Stimulated activated CD4-positive, alpha-beta T cell treated with anti-CD3 and anti-CD28 coated beads, Interleukin-4, amount 100 ng/mL, for 4 hours (primary cell): ENCODE measurements at places on chromosomes 2 and 18.

GRCh38 chr18:10896851-10897250 is 252.5 kb downstream of the PIEZO2 start:
- no peak for DNase-seq

DNA sequence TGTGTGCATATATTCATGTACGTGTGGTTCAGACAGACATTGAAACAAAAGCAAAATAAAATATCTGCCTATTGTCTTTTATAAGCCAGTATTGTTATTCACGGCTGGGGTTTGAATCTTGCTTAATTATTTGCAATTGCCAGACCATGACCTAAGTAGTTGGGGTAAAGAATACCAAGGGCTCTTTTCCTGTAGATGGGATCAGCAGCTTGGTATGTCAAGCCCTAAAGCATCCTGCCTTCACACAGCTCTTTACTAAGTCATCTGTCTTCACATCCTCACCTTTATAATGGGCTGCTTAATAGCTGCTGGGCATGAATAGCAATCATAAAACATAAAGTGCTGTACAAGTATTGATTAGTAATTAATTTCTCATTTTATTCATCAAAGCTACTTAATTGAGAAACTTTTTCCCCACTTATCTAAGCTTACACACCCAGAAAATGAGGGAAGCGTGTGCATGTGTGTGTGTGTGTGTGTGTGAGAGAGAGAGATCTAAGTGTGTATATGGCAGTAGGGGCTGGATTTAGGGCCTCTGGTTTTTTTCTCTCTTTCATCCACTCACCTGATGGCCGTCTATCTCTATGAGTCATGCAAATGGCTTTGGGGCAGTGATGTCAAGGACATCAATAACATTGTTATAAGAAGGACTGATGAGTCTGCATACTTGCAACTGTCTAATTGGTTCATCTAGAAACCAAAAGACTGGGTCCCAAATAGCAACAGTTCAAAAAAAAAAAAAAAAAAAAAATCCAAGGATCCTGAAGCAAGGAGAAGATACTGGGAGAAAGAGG is 244.1 kb upstream of the TNP1 start:
- no peak for DNase-seq

DNA sequence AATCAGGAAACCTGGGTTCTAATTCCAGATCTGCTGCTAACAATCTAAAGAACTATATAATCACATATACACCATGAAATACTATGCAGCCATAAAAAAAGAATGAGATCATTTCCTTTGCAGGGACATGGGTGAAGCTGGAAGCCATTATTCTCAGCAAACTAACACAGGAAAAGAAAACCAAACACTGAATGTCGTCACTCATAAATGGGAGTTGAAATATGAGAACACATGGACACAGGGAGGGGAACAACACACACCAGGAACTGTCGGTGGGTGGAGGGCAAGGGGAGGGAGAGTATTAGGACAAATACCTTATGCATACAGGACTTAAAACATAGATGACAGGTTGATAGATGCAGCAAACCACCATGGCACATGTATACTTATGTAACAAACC is 33.2 kb downstream of the CDH2 start:
- DNase-seq: no peak

DNA sequence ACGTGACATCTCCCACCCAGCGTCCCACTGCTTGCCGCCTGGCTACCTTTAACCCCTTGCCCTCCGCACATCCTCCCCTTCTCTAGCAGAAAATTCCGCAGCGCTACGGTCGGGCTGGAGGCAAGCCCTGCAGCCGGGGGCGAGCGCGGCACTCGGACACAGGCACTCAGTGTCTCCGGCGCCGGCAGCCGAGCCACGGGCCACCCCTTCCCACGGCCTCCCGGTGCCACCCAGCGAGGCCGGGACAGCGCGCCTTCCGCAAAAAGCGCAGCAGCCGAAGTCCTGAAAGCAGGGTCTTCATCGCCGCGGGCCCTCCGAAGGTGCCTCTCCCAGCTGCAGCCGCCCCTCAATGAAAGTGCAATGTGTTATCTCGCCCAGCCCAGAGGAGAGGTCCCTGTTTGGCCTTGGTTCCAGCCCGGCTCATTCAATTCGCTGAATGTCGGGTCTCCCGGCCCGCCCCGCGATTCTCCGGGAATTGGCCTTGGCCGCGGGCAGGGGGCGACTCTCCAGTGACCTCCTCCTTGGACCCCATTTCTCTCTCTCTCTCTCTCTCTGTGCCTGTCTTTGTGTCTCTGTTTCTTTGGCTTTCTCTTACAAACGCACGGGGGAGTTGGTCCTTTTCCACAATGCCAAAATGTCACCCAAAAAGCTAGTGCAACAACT is 1.1 kb downstream of the DLGAP1 start:
- no peak for DNase-seq

- DNase-seq: no peak
Measured at GRCh38 chr18:40006634-40007033, 1948.4 kb upstream of the PIK3C3 start.

DNA sequence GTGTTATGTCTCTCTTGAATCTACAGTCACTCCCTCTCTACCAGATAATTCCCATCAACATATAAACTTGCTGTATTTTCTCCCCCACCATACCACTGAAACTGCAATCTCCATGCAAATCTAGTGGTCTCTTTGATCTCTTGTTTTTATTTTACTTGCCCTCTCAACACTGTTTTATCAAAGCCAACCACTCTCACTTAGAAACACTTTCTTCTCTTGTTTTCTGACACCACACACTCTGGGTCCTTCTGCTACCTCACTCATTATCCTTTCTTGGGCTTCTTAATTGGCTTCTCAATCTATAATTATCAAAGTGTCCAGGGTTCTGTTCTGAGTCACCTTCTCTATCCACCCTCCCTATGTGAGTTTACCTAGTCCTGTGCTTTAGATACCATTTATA is 2.0 kb upstream of the MCFD2 start:
- no peak for DNase-seq

- DNase-seq: no peak
Measured at GRCh38 chr2:49948744-49949143, 794.4 kb upstream of the FSHR start.

GRCh38 chr18:66159451-66159850 is 408.6 kb downstream of the CDH7 start:
- DNase-seq: no peak

GRCh38 chr18:30622104-30622503 is 420.4 kb downstream of the DSC3 start:
- DNase-seq: no peak

- no peak for DNase-seq
Measured at GRCh38 chr18:23059541-23060465, 75.5 kb upstream of the CABLES1 start.

GRCh38 chr18:29465526-29465925 is 1288.6 kb upstream of the CDH2 start:
- DNase-seq: no peak

GRCh38 chr18:78713069-78713468 is 266.5 kb upstream of the SALL3 start:
- DNase-seq: no peak

GRCh38 chr2:54073796-54074195 is 41.6 kb upstream of the ACYP2 start:
- no peak for DNase-seq

DNA sequence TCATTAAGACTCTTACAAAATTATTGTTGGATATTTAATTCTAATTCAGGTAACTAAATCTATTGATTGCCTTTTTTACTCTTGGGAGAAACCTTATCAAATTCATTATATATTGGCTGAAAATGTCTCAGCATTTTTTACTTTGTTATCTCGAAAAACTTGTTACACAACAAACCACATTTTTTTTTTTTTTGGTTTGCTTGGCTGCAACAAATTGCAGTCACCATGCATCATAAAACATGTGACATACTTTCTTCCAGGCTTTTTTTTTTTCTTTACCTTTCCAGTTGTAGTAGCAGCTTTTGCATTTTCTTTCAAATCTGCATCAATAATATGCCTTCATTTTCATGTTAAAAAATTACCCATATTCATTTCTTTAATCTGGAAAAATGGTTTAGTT is 186.7 kb downstream of the TDRD15 start:
- no peak for DNase-seq

DNA sequence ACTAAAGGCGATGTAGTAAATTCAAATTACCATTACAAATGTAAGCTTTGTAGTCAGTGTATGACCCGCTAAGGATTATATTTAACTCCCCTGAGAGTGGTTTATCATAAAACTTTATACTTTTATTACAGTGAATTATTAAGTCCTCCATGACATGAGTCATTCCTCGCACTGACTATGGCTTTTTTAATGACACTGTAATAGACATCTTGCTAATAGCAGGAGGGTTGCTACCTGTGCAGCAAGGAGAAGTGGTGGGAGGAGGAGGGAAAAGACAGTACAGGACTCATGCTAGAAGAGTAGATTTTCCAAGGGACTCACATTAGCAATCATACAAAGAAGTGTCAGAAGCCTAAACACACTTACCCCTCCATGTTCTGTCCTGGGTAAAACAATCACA is 556.1 kb downstream of the BCL11A start:
- no peak for DNase-seq

DNA sequence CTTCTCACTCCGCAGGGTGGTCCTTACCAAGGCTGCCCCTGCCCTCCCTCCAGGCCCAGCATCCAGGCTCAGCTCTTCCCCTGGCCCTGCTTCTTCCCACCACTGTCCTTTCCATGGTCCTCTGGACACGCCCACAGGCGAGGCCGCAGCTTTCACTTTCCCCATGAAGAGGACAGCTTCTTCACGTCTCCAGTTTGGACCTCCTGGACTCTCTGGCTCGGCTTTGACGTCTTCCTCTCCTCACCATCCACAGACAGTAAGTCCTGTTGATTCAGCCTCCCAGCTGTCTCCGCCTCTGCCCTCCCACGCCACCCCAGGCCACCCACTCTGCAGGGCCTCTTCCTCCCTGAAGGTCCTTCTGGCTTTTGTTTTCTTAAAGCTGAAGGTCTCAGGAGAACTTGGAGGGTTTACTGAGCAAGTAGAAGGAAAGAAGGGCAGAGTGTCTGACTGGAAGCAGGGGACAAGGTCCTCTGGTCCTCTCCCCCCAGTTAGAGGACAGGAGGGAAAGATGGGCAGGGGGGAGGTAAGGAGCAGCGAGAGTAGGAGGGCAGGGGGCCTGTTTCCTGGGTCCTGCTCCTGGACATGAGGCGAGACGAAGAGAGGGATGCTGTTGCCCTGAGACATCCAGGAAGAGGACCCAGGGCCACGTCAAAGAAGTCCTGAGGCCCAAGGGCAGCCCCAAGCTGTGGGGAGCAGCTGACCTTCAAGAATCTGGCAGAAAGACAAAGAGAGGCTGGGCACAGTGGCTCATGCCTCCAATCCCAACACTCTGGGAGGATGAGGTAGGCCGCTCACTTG is 24.7 kb upstream of the NMUR1 start:
- DNase-seq: no peak

DNA sequence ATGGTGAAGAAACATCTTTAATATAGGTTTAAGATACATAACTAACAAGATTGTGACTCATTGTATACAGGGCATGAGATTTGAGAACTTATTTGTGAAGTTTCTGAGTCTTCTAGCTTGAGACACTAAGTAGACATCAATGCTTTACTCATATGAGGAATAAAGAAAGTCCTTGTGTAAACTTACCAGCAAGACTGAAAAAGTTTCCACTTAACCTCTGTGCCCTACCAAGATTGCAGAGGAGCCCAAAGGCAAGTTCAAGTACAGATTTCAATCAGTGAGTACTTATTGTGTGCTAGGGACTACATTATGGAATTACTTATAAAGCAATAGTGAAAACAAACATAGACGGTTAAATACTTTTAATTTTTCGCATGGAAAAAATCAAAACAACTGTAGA is 1041.2 kb upstream of the CELF4 start:
- no peak for DNase-seq

DNA sequence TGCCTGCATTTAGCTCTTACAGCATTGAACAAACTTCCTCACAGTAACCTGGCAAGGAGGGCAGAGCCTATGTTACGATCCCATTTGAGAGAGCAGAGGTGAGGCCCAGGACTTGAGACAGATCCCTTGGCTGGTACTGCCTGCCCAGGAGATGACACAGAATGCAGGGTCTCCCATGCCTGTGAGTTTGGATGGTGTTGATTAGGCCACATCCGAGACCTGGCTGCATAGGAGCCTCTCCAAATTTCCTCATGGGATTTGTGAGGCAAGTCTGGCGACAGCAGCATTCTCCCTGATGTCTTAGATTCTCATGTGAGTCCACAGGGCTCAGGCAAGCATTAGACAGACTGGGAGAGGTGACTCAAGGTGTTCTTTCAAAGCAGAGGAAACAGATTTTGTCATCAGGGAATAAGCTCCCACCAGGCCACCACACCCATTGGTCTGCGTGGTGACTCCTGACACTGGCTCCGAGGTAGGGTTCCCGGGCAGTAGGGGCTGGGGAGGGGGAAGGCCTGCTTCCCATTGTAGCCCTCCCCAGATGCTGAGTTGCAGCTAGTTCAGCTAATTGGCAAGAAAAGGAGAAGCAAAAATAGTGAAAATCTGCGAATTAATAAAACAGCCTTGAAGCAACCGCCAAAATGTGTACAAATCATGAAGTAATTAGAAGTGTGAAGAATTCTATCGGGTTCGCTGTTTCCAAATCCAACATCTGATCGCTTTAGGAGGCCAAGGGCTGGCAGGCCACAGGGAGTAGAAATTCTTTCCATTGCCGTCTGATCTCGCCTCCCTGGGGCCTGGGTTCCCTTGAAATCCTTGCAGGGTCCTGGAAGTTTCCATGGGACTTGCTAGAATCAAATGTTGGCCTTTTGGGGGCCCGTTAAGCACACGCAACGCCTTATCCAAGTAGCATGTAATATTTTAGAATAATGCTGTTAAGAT is 68.0 kb downstream of the MAPK4 start:
- DNase-seq: no peak

GRCh38 chr2:179044500-179044899 is 5.4 kb downstream of the CCDC141 start:
- DNase-seq: no peak

DNA sequence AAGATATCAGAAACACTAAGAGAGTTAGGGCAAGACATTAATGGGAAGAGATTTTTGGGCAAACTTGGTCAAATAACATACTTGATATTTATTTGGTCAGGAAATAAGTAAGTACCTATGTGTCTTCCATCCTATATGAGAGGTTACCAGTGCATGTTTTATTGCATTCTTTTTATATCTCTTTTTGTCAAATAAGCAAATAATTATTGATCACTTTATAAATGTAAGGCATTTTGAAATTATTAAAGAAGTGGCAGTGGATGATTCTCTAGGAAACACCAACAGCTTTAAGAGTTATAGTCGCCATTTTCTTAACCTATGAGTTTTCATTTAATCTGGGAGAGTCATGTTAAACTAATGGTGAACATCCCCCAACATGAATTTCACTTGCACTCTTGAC is 453.3 kb downstream of the MEIS1 start:
- no peak for DNase-seq

DNA sequence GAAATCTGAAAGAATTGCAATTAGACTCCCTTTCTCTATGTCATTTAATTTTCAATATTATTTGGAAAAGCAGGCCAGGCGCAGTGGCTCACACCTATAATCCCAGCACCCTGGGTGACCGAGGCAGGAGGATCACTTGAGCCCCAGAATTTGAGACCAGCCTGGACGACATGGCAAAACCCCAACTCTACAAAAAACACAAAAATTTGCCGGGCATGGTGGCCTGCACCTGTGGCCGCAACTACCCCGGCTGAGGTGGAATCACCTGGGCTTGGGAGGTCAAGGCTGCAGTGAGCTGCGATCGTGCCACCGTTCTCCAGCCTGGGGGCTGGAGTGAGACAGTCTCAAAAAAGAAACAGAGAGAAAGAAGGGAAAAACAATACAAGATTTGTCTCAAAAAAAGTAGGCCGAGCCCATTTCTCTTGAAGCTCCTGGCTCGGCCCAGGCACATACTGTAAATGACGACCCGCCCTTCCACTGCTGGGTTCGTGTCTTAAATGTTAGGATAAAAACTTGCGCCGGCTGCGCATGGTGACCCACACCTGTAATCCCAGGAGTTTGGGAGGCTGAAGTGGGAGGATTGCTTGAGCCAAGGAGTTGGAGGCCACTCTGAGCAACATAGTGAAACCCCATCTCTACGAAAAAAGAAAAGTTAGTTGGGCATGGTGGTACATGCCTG is 31.1 kb upstream of the GPC1 start:
- DNase-seq: no peak
